ENCODE measurements at places on chromosomes 7 and 10.

GRCh38 chr10:74738985-74739567 lies 87.3 kb upstream of the KAT6B start:
- DNase-seq, result peak; percentile 78

GRCh38 chr7:105682341-105683060 lies 101.2 kb upstream of the EFCAB10 start:
- DNase-seq, result peak; percentile 34

- DNase-seq, result peak; percentile 47
Measured at GRCh38 chr10:1379601-1380000, 323.4 kb downstream of the WDR37 start.

- DNase-seq, result no peak
Measured at GRCh38 chr10:75540981-75541380, 109.6 kb downstream of the LRMDA start.

DNA sequence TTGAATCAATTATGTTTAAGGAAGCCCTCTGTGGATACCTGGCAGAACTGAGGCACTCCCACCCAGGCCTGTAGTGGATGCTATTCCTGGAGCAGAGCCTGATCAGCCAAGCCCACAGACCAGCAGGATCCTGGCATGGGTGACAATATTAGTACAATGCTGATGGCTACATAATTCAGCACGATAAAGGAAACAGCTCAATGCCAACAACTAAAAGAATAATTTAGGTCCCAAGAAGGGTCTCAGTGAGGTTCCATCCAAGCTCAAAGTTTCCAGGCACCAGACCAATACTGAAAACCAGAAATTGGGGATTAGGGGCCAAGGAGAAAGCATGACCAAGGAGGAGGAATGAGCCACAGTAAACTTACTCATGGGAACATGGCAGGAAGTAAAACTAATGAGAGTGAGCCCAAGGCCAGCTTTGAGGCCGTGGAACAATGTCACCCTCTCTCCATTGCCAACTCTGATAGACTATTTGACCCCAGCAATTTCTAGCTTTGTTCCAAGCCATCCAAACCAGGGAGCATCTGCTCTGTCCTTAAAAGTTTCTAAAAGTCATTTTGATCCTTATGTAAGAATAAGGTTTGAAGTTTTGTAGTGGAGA lies 1082.4 kb downstream of the KCNMA1 start:
- no peak for DNase-seq

GRCh38 chr10:31932838-31933237 lies 4.2 kb upstream of the ARHGAP12 start:
- no peak for DNase-seq

- DNase-seq, result no peak
Measured at GRCh38 chr7:137978464-137979237, 23.2 kb downstream of the CREB3L2 start.

DNA sequence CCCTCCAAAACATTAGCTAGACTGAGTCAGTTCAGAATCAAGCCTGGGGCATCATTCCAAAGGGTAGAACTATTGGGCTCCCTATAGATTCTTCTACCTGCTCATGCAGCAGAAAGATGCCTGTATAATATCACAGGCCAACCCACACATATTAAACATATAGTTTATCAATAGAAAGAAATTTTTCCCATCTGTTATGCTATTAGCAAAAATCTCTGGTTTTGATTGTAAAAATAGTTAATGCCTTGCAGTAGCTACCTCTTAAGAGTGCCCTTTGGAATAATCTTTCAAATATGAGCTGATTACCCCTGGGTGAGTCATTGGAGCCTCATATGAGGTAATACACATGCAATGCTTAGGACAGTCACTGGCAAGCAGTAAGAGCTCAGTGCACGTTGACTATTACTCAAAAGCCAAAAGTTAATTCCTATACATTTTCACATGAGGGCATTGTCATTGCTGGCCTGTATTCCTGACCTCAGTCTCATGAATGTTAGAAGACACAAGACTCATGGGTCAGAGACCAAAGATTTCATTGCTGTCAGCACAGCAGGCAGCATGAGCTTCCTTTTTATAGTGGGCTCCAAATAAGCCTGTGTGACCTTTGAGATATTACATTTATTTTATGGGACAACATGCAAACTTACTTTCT lies 180.0 kb downstream of the FGFR2 start:
- DNase-seq, result no peak

Data from Karpas-422 (cell line).